ENCODE measurements at places on chromosomes 2 and 18.

- H3K27ac ChIP-seq = no peak overlapping the region
- no peaks in the 10 kb centered on the region for H3K36me3 ChIP-seq
- no peak for DNase-seq
- H3K4me3 ChIP-seq = no peak overlapping the region
- no peaks in the 10 kb centered on the region for H3K4me1 ChIP-seq
- H3K27me3 ChIP-seq = peaks cover 28% of the 10 kb centered on the region
Measured at GRCh38 chr18:79000997-79001396, 21.4 kb downstream of the SALL3 start.

DNA sequence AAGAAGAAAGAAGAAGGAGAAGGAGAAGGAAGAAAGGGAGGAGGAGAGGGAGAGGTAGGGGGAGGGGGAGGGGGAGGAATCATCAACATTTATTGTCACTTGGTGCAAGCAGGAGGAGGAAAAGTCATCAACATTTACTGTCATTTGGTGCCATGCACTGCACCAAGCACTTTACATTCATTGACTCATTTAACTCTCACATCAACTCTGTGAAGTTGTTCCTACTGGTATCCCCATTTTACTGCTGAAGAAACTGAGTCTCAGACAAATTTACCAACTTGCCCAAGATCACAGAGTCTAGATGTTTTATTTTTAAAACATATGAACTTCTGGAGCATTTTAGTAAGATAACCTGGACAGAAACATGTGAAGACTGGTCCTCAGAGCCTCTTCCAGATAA, 46.7 kb upstream of the NEB start:
- H3K4me3 ChIP-seq = no peak overlapping the region
- no peak for DNase-seq
- H3K4me1 ChIP-seq = no peaks in the 10 kb centered on the region
- H3K27me3 ChIP-seq = no peaks in the 10 kb centered on the region
- H3K27ac ChIP-seq = peak overlapping the region; percentile 3
- peaks cover 2% of the 10 kb centered on the region for H3K36me3 ChIP-seq

- no peak overlapping the region for H3K27ac ChIP-seq
- H3K4me1 ChIP-seq = no peaks in the 10 kb centered on the region
- H3K27me3 ChIP-seq = peaks cover 12% of the 10 kb centered on the region
Measured at GRCh38 chr2:111523009-111523408, 361.0 kb downstream of the ANAPC1 start.

- no peaks in the 10 kb centered on the region for H3K4me1 ChIP-seq
- H3K36me3 ChIP-seq = no peaks in the 10 kb centered on the region
- H3K27me3 ChIP-seq = no peaks in the 10 kb centered on the region
- no peak overlapping the region for H3K27ac ChIP-seq
- no peak for DNase-seq
- no peak overlapping the region for H3K4me3 ChIP-seq
Measured at GRCh38 chr2:147170932-147171331, 673.9 kb upstream of the ACVR2A start.
